ENCODE measurements at places on chromosomes 4 and X.
A peak's percentile ranks its signal among the peaks of the same experiment; 100 is the strongest.

GRCh38 chrX:370244-370962, 16.3 kb downstream of the PPP2R3B start:
- ATAC-seq = peak; percentile 46

- ATAC-seq = no peak
These were observed 1.4 kb downstream of the UGT8 start for GRCh38 chr4:114599903-114600552.

GRCh38 chrX:53605004-53605403, 81.5 kb downstream of the HUWE1 start:
- no peak for ATAC-seq

DNA sequence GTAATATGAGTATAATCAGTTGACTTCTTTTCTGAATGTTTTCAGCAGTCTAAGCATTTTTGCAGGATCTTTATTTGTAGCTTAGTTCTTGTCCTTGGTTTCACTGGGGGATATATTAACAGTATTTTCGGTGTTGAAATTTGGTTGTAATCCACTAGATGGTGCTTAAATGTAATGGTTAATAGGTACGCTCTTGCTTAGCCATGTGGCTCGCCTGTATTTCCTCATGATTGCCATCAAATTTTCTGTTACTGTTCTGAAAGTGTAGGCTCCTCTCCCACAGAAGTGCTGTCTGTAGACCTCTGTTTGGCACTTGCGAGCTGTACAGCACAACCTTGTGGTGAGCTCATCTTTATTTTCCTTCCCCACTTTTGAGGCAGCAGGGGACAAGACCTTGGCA, 3.9 kb upstream of the FAAH2 start:
- ATAC-seq = no peak

GRCh38 chrX:118024482-118024881, 92.1 kb downstream of the KLHL13 start:
- no peak for ATAC-seq

DNA sequence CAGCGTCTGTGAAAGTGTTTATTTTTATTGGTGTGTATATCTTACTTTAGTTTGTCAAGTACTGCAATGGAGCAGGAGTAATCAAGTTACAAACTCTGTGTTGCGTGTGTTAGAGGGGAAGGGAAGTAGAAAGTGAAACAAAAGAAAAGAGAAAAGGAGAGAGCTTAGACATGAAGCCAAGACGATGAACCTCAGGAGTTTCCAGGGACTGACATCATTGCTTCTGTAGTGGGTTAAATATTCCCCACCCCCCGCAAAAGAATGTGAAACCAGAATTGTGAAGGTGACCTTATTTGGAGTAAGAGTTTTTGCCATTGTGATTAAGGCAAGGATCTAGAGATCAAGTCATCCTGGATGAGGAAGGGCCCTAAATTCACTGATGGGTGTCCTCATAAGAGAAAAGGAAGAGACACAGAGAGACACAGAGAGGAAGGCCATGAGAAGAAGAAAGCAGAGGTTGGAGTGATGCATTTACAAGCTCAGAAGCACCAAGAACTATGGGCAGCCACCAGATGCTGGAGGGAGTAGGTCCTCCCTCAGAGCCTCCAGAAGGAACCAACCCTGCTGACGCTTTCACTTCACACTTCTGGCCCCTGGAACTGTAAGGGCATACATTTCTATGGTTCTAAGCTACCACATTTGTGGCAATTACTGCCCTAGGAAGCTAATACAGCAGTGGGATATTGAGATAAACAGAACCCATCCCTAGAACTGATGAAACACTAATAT, 173.6 kb upstream of the SFRP2 start:
- ATAC-seq = peak; percentile 54

- peak; percentile 57 for ATAC-seq
These were observed 428.2 kb upstream of the GALNT7 start for GRCh38 chr4:172740434-172740833.

DNA sequence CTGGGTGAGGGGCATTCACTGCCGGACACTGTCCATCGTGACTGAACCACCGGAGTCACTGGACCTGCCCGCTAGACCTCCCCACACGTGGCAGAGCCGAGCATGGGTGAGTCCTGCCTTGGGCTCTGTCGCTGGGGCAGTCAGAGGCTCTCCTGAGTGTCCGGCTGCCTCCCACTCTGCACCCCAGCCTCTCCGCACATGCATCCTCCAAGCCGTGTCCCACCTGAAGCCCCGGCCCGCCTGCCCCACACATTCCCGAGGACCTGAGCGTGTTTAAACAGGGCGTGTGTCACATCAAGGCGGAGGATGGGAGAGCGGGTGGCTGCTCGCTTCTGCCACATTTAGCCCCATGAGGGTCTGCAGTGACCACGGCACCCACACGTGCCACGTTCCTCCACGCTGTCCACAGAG, 4.7 kb downstream of the CPLX1 start:
- ATAC-seq = no peak

DNA sequence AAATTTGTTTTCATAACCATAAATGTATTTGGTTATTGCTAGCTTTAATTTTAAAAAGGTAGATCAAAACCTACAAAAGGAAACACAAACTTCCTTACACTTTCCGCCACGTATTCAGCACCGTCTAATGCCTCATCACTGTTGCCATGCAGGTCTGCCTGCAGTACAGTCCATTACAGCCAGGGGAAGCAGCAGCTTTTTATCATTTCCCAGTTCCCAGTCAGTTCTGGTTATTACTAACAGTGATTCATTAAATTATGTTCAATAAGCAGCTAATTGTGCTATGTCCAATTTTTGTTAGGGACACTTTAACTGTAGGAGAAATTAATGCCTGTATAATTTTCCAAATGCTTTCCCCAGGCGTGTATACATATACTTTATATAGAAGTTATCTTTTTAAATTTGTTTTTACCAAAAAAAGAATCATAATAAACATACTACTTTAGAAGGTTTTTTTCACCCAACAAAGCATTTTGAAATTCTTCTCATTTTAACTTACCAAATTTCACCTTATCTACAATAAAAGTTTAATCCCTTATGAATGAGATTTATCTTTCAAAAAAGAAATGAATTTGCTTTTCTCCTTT, 93.3 kb downstream of the ANXA3 start:
- ATAC-seq = peak; percentile 92

DNA sequence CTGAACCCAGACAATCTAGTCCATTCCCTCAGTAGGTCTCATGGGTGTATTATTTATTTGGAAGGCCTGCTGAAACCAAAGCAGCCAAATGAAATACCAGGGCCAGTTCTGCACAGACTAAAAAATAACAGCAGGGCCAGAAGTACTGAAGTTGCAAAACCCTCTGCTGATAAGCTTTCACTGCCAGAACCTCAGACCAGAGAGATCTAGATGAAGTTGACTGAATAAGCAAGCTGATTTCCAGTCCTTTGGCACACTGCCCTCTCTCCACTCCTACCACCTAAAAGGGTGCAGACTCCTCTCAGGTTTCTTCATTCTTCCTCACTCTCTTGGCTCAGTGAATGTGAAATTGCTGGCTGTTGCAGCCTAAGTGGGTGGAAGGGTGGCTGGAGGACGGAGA, 276.7 kb upstream of the KLF3 start:
- no peak for ATAC-seq

DNA sequence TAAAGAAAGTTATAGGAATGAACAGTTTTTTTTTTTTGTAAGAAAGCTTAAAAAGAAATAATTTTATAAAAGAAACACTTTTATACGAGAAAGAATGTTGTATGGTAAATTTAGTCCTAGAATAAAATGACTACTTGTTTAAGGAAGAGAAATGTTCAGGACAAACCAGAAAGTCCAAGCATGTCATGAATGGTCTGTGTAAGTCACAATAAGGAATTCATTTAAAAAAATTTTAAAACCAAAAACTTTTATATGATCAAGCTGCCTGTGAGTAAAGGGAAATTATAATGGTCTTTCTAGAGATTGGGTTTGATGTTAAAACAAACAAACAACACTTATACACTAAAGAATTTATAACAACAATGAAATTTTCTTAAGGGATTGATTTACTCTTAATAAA, 858.9 kb upstream of the PCDH7 start:
- no peak for ATAC-seq

DNA sequence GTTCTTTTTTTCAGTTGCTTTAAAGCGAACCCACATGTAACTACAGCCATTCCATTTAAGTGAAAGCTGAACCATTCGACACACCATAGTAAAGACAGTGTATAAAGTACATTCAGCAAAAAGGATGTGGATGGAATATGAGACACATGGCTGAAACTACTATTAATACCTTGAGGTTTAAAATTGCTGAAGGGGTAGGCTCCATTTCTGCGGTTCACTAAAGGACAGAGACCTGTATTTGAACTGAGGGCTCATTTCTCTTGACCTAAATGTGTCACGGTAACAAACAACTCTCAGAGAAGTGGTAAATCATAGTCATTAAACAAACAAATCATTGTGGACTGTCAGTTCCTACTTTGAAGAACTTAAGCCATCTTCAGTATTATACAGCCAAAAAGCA, 1085.6 kb upstream of the TENM3 start:
- ATAC-seq = no peak

GRCh38 chr4:104490096-104490769, 4.5 kb downstream of the CXXC4 start:
- ATAC-seq = peak; percentile 69

DNA sequence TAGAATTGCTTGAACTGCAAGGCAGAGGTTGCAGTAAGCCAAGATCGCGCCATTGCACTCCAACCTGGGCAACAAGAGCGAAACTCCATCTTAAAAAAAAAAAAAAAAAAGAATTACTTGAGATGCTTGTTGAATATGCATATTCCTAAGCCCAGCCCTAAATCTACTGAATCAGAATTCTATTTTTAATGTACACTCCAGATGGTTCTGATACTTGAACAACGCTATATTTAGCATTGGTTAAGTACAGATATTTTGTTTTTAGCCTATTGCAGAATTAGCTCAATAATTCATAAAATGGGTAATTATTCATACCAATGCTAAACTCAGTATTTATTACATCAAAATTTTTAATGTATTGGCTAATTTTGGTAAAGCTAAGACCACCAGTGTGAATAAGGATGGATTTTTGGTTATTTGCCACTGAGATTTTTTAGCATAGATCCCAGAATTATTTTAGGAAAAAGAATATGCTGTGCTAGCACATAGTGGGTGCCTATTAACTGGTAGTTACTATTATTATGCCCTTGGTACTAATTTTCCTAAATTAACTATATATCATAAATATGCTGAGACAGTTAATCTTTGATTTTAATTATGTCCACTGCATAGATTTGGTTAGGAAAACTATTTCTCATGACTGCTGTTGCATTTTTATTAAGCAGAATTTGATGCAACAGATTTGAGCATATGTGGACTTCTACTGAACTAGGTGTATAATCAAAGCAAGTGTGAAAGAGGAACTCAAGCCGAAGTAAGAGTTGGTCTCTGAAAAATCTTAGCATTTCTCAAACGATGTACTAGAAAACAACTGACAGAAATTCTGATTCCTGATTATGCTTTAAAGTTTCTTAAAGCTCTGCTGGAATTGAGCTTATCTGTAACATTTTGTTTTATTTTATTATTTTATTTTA, 9.2 kb downstream of the AREG start:
- ATAC-seq = no peak

GRCh38 chr4:92387459-92388069, 83.8 kb downstream of the GRID2 start:
- no peak for ATAC-seq
